Brain microvascular endothelial cell (primary cell): ENCODE measurements at places on chromosomes 6 and 20.

DNA sequence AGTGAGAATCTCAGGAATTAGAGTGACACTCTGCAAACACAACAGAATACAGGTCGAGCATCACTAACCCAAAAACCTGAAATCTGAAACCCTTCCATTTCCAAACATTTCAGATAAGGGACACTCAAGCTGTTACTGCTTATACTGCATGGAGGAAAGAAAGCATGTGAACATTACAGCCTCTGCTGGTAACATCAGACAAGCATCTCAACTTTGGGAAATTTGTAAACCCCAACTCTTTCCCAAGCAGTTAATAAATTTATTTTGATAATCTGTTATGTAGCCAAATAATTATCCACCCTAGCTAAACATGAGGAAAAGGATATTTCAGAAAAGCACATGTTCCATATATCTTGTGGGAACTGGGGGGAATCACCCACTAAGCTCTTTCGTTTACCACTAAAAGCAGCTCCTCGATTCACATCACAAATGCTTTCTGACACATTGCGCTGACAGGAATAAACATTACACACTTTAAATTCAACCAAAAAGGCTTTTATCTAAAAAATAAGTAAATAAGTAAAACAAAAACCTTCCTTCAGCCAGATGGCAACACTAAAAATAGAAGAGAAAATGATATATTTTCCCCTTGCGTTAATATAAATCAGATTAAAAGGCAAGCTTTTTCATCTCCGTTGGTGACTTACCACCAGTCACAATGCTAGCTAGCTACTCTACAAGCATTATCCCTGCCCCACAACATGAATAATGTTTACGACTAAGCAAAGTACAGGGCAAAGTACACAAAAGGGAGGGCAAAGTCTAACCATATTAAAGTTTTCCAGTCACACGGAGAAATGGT is 120.8 kb downstream of the MAP7 start:
- DNase-seq = no peak

DNA sequence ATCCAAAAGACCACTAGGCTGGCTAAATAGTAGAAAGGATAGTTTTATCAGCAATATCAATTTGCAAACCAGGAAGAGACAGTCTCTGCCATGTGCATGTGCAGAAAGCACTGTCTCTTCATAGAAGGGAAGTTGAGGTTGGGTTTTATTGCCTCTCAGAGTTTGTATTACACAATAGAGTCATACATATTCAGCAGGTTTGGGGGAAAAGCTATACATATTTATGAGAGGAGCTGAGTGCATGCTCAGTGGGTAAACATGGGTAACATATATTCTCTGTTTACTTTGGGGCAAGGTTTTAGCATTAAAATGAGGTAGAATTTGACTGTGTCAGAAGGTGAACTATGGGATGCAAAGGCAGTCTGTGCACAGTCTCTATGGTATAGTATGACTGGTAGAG is 14.9 kb downstream of the TMEM170B start:
- no peak for DNase-seq

GRCh38 chr20:46160661-46161060 is 42.5 kb downstream of the CD40 start:
- no peak for DNase-seq

- DNase-seq = peak; percentile 74
Measured at GRCh38 chr6:144013486-144013909, 5.4 kb upstream of the PLAGL1 start.

DNA sequence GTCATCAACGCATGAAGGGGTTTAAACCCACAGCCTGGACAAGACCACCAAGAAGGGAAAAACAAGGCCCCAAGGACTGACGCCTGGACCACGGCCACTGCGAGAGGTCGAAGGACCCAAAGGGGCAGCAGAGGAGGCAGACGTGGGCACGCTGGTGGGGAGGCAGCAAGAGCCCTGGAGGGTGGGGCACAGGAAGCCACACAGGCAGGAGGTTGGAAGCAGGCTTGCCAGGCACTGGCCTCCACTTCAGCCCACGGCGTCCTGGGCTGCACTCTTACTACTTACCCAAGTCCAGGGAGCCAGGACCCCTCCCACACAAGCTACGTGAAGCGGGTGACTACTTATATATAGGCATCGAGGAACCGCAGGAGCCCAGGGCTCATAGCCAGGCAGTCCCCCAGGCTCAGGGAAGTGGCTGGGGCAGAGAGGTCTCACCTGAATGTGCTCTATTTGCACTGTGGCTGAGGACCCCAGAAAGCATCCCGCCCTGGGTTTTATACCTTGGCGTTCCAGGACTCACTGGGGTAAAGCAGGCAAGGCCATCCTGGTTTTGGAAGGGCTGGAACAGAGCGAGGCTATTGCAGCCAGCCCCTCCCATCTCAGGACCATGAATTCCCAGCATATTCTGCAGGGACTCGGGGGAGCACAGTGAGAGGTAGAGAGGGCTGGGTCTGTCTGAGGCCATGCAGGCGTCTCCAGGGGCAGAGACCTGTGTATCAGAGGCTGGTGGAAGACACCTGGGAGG is 113.8 kb upstream of the AFDN start:
- no peak for DNase-seq

- no peak for DNase-seq
Measured at GRCh38 chr20:42742926-42743325, 446.8 kb downstream of the PTPRT start.

DNA sequence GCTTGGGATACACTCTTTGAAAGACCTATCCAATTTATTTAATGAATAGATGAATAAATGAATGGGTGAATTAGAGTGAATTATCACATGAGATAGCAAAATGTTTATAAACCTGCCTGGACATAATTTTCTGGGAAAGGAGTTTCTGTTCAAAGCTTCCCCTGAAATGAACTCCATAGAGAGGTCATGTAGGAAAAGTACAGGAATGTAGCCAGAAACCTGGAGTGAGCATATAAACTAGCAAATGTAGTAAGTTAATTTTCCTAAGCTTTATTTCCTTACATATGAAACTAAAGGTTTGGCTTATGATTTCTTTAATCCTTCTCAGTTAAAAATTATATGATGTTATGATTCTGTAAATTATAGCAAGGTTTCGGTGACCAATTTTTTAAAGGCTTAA is 380.3 kb upstream of the RSPO3 start:
- no peak for DNase-seq

DNA sequence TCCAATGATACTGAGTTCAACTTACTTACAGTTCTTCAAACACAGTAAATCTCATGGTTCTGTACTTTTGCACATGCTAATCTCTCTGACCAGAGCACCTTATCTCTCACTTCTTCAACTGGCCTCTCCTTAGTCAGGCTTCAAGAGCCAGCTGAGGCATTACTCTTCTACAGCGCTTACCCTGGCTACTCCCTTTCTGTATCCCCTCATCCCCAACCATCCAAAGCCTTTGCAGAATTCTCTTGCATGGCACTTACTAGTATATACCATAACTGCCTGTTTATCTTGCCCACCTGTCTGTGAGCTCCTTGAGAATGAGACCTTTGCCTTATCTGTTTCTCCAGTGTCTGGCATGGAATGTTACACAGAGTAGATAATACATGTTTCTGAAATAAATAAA is 49.2 kb downstream of the SESN1 start:
- no peak for DNase-seq

- no peak for DNase-seq
Measured at GRCh38 chr6:1766654-1767053, 156.9 kb downstream of the FOXC1 start.

GRCh38 chr20:8361006-8361652 is 229.1 kb downstream of the PLCB1 start:
- DNase-seq = peak; percentile 79

DNA sequence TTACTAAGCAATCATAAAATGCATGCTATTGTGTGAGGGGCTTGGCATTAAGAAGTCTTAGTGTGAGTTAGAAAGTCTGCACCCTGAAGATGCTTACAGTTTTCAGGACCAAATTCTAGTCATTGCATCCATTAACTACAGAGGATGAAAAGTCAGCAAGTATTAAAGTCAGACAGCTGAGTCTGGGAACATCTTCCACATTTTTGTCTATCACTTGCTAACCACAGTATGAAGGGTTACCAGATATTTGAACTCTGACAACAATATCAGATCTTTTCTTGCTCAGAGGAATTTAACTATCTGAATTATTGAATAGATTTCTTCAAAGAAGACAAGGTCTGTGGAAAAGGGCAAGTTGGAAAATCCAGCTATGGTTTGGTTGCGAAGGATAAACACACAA is 264.4 kb downstream of the BTBD9 start:
- DNase-seq = no peak

GRCh38 chr6:43723737-43724295 is 36.2 kb upstream of the MRPS18A start:
- peak; percentile 50 for DNase-seq

DNA sequence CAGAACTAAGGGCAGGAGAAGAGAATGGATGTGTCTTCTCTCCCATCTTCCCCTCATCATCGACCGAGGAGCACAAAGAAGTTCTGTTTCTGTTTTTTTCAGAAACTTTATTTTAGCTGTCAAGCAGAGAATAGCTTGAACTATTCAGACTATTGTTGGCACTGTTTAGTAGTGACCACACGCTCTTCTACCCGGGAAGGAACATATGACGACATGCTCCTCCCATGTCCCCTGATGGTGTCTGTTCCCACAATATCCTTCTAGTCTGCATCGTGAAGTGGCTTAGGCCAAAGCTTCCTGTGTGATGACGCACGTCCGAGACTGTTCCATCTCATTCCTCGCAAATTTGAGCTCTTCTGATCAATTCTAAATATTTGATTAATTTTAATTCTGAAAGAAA is 27.2 kb upstream of the KIF25 start:
- no peak for DNase-seq

DNA sequence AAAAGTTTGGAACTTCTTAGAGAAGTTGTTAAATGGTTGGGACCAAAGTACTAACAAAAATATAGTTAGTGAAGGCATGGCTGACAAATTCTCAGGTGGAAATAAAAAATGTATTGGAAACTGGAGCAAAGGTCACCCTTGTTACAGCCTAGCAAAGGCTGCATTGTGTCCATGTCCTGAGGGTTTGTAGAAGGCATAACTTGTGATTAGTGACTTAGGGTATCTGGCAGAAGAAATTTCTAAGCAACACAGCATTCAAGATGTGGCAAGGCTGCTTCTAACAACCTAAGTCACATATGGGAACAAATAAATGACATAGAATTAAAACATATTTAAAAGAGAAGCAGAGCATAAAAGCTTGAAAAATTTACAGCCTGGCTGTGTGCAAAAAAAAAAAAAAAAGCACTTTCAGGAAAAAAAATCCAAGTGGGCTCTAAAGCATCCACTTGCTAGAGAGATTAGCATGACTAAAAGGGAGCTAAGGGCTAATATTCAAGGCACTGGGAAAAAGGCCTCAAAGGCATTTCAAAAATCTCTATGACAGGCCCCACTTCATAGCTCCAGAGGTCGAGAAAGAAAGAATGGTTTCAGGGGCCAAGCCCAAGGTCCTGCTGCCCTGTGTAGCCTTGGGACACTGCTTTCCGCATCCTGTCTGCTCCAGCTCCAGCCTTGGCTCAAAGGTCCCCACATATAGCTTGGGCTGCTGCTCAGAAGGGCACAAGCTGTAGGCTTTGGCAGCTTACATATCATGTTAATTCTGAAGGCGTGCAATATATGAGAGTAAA is 453.2 kb upstream of the PTCHD4 start:
- no peak for DNase-seq

- DNase-seq = no peak
Measured at GRCh38 chr6:88480816-88481215, 314.7 kb upstream of the CNR1 start.

DNA sequence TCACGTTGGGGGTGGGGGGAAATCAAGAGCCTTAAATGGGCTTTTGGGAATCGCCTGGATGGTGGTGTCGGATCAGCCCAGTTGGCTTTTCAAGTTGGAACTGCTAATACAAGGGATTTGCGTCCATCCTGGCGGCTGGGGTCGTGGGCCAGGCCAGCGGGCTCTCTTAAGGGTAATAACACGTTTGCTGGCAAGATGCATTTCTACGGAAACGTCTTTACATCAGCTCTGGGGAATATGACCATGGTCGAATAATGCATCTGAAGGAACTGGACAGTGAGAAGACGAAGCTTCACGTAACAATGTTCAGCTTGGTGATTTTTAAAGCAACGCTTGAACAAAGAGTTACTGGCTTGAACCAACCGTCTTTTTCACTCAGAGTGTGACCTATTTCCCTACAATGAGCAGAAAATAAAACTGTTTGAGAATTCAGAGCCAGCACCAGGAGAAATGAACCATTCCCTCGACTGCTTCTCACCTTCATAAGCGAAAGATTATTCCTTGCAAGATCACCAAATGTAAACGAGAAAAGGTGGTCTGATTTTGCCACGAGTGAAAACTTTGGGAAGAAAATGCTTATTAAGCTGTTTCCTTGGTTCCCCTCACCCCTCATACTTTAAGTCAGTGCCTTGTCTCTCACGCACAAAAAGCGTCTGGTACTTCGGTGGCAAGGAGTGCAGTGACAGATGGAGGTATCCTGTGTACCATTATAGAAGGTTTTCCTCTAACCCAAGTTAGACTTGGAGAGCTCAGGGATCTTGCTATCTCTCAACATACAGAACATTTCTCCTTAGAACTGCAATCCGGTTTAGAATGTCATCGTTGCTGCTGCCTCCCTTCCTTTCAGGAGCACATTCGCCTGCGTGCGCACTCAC is 1.4 kb upstream of the MARCKS start:
- DNase-seq = peak; percentile 54

- DNase-seq = peak; percentile 90
Measured at GRCh38 chr20:4512891-4513550, 208.7 kb upstream of the PRND start.

DNA sequence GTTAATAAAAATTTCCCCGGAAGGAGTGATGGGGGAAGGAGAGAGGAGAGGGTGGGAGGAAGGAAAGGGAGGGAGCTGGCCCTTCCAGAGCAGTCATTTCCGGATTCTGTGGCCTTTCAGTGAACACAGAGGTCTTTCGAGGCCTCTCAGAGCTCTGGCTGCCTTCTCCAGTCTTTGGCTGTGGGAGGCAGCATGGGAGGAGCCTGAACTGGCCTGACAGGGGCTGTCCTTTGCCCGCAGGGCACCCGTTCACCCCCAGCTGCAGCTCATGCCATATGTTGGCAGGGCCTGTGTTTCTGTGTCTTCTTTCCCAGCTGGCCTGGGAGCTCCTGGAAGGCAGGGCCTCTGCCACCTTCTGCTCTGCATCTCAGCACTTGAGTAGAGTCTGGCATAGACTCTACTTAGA is 95.5 kb downstream of the PPP1R14C start:
- no peak for DNase-seq
